ENCODE measurements at places on chromosomes 5 and 9. TPM values are rescaled to one million over a fixed set of nuclear protein-coding genes. Genes with fewer than 3 reads are reported as not detected.

The PCDHB16 gene
- total RNA-seq = 0.09 TPM

The PCDHGA8 gene
- 1.3 TPM for total RNA-seq

The SPTLC1 gene
- total RNA-seq = 84.9 TPM

The DAP gene
- 31.9 TPM for total RNA-seq

The VCAN gene
- 9.6 TPM for total RNA-seq

The KCNV2 gene
- not detected for total RNA-seq

The ANKRD31 gene
- total RNA-seq = not detected

The CXCL14 gene
- total RNA-seq = not detected

The GABRA1 gene
- total RNA-seq = not detected

The MARVELD2 gene
- total RNA-seq = 1.7 TPM

The GKAP1 gene
- 2.2 TPM for total RNA-seq

The CNTNAP3B gene
- total RNA-seq = 128 TPM

The RNF183 gene
- not detected for total RNA-seq

The LCP2 gene
- total RNA-seq = not detected

The ENHO gene
- total RNA-seq = not detected

The ELP1 gene
- total RNA-seq = 34.8 TPM

The MED7 gene
- total RNA-seq = 6.7 TPM

The DMRTA1 gene
- 0.19 TPM for total RNA-seq

The GRIA1 gene
- total RNA-seq = under 0.01 TPM

The CDH9 gene
- total RNA-seq = not detected

The FAXDC2 gene
- total RNA-seq = 3.0 TPM

The EXOSC3 gene
- total RNA-seq = 35.8 TPM

The SPINK7 gene
- not detected for total RNA-seq

The TMOD1 gene
- 0.28 TPM for total RNA-seq

The PDGFRB gene
- total RNA-seq = 0.63 TPM

The C9orf153 gene
- total RNA-seq = 0.09 TPM

The RUSC2 gene
- total RNA-seq = 10.3 TPM

The CEL gene
- 0.28 TPM for total RNA-seq

The MOB3B gene
- under 0.01 TPM for total RNA-seq

The FAM114A2 gene
- 21.5 TPM for total RNA-seq

The C5 gene
- total RNA-seq = 1.6 TPM

The SCGB3A2 gene
- not detected for total RNA-seq

The TTC39B gene
- total RNA-seq = 1.9 TPM

The CCDC192 gene
- total RNA-seq = not detected

The SLC6A19 gene
- not detected for total RNA-seq

Data from endothelial cell of coronary artery (primary cell).